Activated T-helper 17 cell treated with anti-CD3 and anti-CD28 coated beads, Interleukin-2, amount 50 U/mL, for 72 hours (primary cell): ENCODE measurements at places on chromosomes 2 and 18.

GRCh38 chr2:221572821-221573429, 821 bp upstream of the EPHA4 start:
- H3K27me3 ChIP-seq: peaks cover 34% of the 10 kb centered on the region
- ATAC-seq: peak; percentile 44
- H3K27ac ChIP-seq: peak overlapping the region; percentile 57
- H3K4me1 ChIP-seq: peaks cover 26% of the 10 kb centered on the region
- peaks cover 31% of the 10 kb centered on the region for H3K36me3 ChIP-seq

- H3K4me3 ChIP-seq: no peak overlapping the region
- no peaks in the 10 kb centered on the region for H3K36me3 ChIP-seq
- no peak for ATAC-seq
- no peaks in the 10 kb centered on the region for H3K27me3 ChIP-seq
- H3K4me1 ChIP-seq: no peaks in the 10 kb centered on the region
These were observed 83.5 kb downstream of the IKZF2 start for GRCh38 chr2:213067888-213068287.

GRCh38 chr2:200174433-200175216, 131.9 kb upstream of the SPATS2L start:
- no peak overlapping the region for H3K4me3 ChIP-seq
- H3K36me3 ChIP-seq: no peaks in the 10 kb centered on the region
- H3K27me3 ChIP-seq: peaks cover 5% of the 10 kb centered on the region
- H3K27ac ChIP-seq: no peak overlapping the region
- ATAC-seq: no peak

DNA sequence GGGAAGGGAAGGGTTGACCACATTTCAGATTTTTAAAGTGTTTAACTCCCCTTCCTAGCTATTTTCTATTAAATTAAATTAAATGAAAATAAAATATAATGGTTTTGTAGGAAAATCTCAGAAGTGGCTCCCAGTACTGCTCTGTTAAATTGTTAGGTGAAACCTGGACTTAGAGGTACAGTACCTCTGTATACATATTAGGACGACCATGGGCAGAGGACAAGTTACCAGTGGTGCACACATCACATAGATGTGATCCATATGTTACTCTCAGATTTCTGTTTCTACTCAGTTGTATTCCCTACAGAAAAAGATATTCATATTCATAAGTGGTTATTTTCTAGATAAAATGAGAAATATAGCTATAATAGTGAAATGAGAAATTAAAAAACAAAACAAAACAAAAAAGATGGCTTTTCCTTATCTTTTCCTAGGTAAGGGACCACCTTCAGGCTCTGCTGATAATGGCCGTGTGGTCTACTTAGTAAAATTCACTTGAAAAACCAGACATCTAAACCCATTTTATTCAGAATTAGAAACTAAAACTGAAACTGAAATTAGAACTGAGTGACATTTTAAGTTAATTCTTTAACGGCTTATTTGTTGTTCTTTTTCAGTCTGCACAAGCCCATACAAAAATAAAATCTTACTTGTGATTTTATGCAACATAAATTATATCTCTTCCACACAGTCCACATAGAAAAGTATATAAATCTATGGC, 832.5 kb upstream of the CHAC2 start:
- H3K27me3 ChIP-seq: no peaks in the 10 kb centered on the region
- no peaks in the 10 kb centered on the region for H3K36me3 ChIP-seq
- ATAC-seq: peak; percentile 13
- H3K4me1 ChIP-seq: no peaks in the 10 kb centered on the region

GRCh38 chr2:231433990-231434389, 30.3 kb downstream of the NCL start:
- no peak overlapping the region for H3K27ac ChIP-seq
- peak; percentile 57 for ATAC-seq
- H3K36me3 ChIP-seq: no peaks in the 10 kb centered on the region
- peaks cover 5% of the 10 kb centered on the region for H3K27me3 ChIP-seq
- H3K4me3 ChIP-seq: no peak overlapping the region

DNA sequence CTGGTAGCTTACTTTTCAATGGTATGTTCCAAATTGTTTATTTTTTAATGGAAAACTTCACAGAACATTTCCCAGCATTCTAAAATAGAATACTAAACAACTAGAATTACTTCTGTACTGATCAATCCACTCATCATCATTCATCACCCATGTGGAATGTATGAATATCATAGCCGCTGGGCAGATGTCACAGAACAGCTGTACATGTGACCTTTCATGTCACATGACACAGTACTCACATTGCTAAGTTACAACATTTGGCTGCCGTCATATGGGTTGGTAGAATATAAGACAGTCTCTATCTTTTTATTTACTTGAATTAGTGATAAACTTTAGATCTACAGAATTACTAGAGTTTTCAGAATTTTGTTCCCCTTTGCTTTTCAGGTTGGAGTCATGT, 387.6 kb downstream of the ZEB2 start:
- no peak for ATAC-seq
- H3K36me3 ChIP-seq: peaks cover 12% of the 10 kb centered on the region
- H3K27me3 ChIP-seq: no peaks in the 10 kb centered on the region
